ENCODE measurements at places on chromosomes 1 and 21.

DNA sequence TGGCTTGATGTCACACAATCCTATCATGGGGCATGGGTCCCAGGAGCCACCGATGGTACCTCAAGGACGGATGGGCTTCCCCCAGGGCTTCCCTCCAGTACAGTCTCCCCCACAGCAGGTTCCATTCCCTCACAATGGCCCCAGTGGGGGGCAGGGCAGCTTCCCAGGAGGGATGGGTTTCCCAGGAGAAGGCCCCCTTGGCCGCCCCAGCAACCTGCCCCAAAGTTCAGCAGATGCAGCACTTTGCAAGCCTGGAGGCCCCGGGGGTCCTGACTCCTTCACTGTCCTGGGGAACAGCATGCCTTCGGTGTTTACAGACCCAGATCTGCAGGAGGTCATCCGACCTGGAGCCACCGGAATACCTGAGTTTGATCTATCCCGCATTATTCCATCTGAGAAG, 46.3 kb downstream of the ACP6 start:
- no peak for DNase-seq

GRCh38 chr1:182368903-182369302, 22.7 kb downstream of the GLUL start:
- no peak for DNase-seq

GRCh38 chr21:41786509-41786987, 19.7 kb upstream of the RIPK4 start:
- no peak for DNase-seq

GRCh38 chr21:28473530-28474220, 519.0 kb downstream of the LTN1 start:
- no peak for DNase-seq

DNA sequence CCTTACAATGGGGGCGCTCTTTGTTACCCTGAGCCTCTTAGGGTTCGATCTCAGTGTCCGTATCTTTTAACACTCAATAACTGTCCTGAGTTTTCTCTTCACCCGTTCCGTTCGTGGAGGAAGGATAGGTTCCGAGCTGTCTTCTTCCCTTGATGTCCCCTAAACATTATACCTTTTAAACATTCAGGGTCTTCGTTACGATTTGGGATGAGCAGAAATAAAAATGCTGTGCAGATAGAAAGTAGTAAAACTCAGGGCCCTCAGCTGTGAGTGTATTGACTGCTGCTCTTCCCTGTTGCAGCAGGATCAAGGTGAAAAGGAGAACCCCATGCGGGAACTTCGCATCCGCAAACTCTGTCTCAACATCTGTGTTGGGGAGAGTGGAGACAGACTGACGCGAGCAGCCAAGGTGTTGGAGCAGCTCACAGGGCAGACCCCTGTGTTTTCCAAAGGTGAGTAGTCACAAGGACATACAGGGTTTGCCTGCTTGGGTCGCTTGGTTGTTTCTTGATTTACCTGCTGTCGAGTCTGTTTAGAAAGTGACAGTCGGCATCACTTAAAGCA, 784 bp downstream of the RPL11 start:
- DNase-seq, result no peak

DNA sequence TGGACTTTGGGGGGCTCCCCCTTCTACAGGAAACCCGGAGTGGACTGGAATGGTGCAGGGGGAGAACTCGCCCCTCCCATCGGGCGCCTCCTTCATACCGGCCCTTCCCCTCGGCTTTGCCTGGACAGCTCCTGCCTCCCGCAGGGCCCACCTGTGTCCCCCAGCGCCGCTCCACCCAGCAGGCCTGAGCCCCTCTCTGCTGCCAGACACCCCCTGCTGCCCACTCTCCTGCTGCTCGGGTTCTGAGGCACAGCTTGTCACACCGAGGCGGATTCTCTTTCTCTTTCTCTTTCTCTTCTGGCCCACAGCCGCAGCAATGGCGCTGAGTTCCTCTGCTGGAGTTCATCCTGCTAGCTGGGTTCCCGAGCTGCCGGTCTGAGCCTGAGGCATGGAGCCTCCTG, at the start of gene TNFRSF14:
Gene TNFRSF14 (plus strand): TSS at position 95 of the 401 bp plus-strand sequence. CDS start 294 bp downstream, at position 389.
- peak; percentile 90 for DNase-seq

GRCh38 chr1:20233394-20233793, 47.1 kb upstream of the PLA2G2C start:
- DNase-seq, result no peak
